ENCODE measurements at places on chromosomes 1 and 21.

DNA sequence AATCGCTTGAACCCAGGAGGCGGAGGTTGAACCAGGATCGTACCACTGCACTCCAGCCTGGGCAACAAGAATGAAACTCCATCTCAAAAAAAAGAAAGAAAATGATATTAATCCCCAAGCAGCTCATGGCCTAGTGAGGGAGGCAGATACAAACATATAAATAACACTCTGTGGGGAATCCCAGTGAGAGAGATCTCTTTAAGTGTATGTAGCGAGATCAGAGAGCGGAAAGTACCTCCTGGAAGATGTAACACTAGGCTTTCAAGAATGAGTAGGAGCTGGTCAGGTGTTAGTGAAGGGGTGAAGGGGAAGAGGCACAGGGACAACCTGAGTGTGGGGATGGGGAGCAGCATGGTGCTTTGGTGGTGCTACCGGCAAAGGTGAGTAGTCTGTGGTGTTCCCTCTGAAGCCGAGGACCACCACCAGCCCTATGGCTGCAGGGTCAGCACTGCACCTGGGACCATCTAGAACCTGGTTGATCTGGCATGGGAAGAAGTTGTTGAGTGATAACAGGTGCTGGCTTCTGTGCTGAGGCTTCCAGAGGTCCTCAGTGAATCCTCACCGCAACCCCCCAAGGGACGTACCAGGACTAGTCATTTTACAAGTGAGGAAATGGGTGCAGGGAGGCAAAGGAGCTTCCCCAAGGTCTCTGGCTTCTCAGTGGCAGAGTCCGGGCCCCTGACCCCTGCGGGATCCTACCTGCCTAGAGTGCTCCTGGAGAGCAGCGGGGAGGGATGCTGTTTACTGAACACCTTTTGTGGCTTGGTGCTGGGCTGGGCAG lies 367.6 kb upstream of the VAMP3 start:
- no peak for DNase-seq

DNA sequence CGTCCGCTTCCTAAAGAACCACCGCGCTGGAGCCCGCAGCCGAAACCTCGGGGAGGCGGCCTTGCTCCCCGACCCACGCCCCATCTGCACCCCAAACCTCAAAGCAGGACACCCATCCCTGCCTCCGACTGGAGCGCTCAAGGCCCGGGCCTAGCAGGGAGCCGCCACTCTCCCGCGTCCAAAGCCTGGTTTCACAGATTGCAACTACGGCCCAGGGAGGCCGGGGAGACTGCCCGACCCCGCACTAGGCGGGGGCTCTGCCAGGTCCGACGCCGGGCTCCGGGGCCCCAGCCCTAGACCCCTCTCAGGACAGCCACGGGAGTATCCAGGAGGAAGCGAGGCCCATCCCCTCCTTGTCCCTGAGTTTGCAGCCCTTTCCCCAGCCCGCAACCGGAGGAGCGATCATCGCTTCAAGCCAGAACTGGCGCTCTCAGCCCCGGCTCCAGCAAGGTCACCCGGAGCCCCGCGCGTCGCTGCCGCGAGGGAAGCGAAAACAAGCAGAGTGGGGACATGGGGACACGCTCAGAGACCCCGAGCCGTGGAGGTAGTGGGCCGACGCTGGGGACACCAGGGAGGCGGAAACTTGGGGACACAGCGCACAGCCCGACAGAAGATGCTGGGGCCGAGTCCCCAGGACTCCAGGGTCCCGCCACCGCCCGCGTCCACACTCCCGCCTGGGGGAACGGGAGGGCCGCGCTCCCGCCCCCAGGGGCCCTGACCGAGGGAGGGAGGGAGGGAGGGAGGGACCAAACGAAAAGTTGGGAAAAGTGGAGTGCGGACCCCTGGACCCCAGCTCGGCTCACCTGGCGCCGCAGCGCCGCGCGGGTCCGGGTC lies 433 bp downstream of the TMEM200B start:
- no peak for DNase-seq

DNA sequence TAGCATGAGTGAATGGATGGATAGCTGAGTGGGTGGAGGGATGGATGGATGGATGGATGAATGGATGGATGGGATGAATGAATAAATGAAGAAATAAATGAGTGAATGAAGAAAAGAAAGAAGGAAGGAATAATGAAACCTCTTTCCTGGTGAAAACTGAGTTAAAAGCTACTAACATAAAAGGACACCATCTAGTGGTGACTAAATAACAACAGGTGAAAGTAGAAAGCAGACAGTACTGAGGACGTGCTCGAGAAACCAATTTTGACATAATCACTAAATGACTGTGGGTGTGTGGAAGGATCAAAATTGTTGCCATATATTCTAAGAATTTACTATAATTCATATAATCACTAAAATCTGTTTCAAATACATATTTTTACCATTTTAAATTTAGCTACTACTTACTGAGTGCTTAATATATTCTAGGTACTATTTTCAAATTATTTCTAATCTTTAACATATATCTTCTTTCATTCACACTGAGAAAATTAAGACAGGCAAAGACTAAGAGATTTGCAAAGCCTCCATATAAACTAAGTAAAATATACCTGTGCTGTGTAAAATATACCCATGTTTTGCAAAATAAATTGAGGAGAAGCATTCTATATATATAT lies 522.9 kb downstream of the LRRIQ3 start:
- no peak for DNase-seq

GRCh38 chr1:219741011-219741970 lies 128.4 kb upstream of the ZC3H11B start:
- DNase-seq = no peak

GRCh38 chr1:158177700-158178450 lies 2.8 kb upstream of the CD1D start:
- no peak for DNase-seq

- DNase-seq = no peak
Observed at GRCh38 chr21:43347461-43348169, 79.3 kb downstream of the SIK1 start.

DNA sequence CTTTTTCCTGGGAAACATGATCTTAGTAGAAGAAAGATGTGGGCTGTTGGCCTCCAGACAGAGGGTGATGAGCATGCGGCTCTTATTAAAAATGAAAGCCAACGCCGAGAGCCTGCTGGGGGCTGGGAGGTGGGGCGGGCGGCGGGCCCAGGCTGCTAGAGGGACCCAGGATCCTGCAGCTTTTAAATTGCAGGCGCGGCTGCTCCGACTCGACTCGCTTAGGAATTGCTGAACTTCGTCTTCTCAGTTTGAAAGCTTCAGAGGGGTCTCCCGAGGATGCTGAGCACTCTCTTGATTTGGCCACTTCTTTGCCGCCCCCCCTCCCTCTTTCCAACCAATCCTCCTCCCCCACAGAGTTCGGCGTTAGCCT lies 1.2 kb downstream of the AGPAT3 start:
- no peak for DNase-seq

GRCh38 chr1:213761845-213762407 lies 225.8 kb upstream of the PROX1 start:
- DNase-seq = no peak

- no peak for DNase-seq
Observed at GRCh38 chr1:242240691-242241090, 241.8 kb upstream of the MAP1LC3C start.

DNA sequence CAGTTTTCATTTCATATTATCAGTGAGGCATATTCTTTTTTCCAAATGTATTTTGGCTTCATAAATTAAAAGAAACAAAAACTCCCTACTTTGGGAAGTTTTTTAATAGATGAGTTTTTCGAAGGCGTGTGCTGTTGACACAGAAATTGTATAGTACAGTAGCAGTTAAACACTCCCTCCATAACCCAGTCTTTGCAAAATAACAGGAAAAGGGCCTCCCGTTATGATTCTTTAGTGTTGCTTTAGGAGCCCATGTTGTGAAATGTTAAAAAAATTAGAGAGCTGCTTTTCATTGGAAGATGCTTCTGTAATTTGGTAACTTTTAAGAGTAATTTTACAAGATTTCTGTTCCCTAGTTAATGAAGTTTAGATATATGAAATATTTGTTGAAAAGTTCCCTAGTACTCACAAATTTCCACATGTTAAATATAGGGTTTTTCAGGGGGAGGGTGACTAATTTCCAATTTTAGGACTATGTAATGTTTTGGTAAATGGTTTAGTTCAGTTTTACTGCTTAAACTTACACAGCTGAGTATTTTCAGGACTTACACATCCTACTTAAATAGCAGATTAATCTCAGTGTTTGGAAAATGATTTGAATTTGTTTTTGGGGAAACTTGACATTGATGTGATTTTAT lies 2.0 kb downstream of the CAMSAP2 start:
- DNase-seq = no peak

DNA sequence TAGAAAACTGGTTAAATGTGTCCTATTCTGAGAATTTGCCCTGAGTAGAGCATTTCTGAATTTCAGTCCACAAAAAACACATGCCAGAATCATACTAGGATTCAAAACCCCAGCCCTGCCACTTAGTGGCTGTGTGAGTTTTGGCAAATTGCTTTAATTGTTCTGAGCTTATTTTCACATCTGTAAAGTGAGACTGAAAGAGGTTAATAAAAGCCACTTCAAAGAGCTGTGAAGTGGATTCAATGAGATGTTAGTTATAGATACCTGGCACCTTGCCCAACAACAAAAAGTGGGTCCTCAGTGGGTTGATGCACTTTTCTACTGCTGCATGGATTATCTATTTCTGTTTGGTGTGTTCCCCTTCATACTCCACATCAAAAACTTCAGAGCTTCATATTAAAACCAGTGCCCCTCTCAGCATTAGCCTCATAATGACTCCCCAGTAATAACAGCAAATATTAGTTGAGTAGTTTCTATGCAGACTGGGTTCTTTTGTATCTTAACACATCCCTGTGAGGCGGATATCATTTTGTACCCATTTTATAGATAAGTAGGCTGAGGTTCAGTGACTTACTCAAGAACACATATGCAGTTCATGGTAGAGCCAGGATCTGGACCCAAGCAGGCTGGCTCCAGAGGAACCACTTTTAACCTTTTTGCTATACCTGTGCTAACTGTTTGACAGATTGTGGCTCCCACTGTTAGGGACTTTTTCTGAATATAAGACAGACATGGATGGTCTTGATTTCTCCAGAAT lies 14.2 kb upstream of the ADORA3 start:
- no peak for DNase-seq

GRCh38 chr1:183293241-183293640 lies 107.2 kb downstream of the LAMC2 start:
- no peak for DNase-seq

DNA sequence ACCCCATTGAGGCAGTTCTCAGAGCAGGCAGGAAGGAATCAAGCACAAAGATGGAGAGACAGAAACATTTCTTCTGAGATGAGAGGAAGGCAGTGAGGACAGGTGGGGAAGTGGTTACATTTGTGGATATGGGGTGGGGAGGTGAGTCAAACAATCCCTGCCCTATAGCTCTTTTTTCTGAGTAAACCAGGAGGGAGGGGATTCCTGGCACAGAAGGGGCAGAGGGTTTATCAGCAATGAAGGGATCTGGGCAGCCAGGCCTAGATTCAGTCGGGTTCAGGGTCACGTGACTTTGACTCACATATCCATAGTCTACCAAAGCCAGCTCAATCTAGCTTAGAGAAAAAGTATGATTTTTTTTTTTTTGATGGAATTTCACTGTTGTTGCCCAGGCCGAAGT lies 15.7 kb upstream of the PHC2 start:
- DNase-seq = no peak

- DNase-seq = no peak
Observed at GRCh38 chr1:163296504-163297263, 25.1 kb upstream of the NUF2 start.

GRCh38 chr21:38439957-38440356 lies 58.3 kb downstream of the ERG start:
- DNase-seq = no peak

- no peak for DNase-seq
Observed at GRCh38 chr1:220269036-220269435, 3.2 kb downstream of the RAB3GAP2 start.

- DNase-seq = no peak
Observed at GRCh38 chr1:42756956-42757891, 9.6 kb downstream of the P3H1 start.

DNA sequence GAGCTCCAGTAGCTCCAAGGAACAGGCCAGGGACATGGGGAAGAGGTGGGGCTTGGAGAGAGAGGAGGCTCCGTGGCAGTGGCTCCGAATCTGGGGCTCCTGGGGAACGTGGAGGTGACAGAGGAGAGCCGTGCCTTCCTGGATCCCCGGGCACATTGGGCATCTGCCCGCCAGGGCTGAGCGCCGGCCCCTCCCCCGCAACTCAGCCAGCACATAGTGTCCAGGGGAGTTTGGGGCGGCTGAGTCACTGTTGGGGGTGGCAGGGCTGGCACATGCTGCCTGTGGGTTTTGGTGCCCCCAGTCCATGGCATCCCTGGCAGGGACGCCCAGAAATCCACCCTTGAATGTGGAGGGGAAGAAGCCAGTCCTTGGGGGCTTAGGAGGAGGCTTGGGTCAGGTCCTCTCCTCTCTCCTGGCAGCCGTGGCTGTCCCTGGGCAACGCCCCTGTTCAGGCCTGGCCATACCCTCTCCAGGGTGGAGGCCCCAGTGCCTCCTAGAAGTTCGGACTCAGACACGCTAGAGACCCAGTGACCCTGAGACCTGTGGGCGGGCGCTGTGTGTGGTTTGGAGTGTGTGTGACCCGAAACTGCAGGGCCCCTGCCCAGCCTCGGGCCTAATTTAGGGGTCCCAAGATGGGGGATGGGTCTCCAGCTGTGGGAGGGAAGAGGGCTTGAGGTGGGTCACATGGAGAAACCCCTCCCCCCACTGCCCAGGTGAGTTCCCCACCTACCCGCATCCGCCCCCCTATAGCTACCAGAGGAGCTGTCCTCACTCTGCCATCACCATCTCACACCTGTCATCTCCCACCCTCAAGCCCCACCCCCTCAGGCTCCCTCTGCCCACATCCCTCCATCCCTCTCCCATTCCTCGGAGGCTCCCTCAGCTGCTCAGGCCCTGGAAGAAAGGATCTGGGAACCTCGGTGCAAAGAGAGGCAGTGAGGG lies 1.6 kb downstream of the HSPB7 start:
- DNase-seq = no peak

GRCh38 chr1:153428073-153428638 lies 11.8 kb downstream of the S100A7A start:
- DNase-seq = no peak

GRCh38 chr1:95117207-95118066 lies at the start of gene TLCD4:
TLCD4 (plus strand) TSS chr1:95117355; CDS start chr1:95143902, 26,547 bp downstream.
- DNase-seq = no peak

DNA sequence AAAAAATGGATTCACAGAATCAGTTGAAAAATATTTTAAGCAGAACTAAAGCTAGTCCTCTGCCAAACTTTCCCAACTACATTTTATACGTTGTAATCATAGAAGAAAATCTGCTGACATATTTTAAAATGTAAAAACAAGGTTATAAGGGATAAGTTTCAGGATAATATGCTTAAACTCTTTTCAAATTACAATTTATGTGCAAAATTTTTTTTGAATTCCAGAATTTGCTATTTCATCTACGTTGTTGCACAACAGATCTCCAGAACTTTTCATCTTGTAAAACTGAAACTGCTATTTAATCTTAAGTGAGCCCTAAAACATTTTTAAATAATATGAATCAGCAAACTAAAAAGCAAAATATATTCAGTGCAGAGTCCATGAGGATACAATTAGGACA lies 5.9 kb downstream of the EDEM3 start:
- DNase-seq = no peak

- no peak for DNase-seq
Observed at GRCh38 chr1:59701376-59701775, 113.4 kb upstream of the HOOK1 start.

Measured in stimulated activated CD8-positive, alpha-beta memory T cell treated with anti-CD3 and anti-CD28 coated beads, Interleukin-2, amount 100 ng/mL, for 1 hour (primary cell).